ENCODE measurements at places on chromosomes 3 and 15.

GRCh38 chr3:45113625-45114050 lies 32.5 kb downstream of the CDCP1 start:
- DNase-seq: no peak

- no peak for DNase-seq
These were observed 7.2 kb upstream of the P2RY12 start for GRCh38 chr3:151391720-151392119.

- DNase-seq: no peak
These were observed 394.6 kb downstream of the GABRB3 start for GRCh38 chr15:26378304-26378703.

DNA sequence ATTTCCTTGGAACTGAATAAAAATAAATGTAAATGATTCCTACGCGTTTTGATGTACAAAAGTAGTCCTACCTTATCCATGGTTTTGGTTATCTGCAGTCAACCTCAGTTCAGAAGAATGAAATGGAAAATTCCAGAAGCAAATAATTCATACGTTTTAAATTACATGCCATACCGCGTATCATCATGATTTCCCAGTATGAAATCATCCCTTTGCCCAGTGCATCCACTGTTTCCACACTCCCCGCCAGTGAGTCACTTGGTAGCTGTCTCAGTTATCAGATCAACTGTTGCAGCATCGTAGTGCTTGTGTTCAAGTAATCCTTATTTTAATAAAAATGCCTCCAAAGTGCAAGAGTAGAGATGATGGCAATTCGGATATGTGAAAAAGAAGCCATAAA lies 9.1 kb upstream of the MFSD1 start:
- no peak for DNase-seq

DNA sequence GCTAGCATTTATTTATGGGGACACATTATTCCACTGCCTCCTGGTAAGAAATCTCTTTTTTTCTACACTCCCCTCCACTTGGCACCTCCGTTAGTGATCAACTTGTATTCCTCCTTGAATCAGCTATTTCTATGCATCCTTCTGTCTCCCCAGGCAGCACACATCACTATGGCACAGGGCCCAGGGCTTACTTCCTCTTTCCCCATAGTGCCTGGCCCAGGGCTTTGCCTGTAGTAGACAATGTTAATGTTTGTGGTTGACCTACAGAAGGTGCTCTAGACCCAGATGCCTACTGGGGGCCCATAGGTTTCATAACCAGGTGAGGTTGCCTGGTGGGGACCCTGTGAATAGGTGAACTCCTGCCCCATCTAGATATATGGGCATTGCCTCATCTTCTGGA lies 44.9 kb downstream of the EPHB1 start:
- DNase-seq: no peak

- DNase-seq: no peak
These were observed 25.0 kb downstream of the MCCC1 start for GRCh38 chr3:183074261-183074660.

GRCh38 chr3:123357275-123357674 lies 91.6 kb downstream of the ADCY5 start:
- no peak for DNase-seq

DNA sequence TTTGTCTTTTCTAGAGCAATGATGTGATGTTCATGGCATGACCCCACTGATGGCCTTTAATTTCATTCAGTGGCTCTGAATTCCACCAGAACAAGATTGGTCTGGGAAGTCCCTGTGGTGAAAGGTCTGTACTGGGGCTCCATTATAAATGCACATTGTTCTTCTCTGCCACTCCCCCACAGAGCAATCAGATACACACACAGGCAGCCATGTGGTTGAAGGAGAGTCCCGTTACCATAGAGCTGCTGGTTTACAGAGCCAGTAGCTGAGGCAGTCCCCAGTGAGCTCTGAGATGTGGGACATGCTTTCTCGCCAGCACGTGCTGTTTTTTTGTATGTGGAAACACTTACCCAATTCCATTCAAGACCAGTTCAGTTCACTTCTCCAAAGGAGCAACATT lies 172.7 kb upstream of the TRIM42 start:
- DNase-seq: no peak

- no peak for DNase-seq
These were observed 76.7 kb downstream of the TAFA4 start for GRCh38 chr3:68855620-68856019.

DNA sequence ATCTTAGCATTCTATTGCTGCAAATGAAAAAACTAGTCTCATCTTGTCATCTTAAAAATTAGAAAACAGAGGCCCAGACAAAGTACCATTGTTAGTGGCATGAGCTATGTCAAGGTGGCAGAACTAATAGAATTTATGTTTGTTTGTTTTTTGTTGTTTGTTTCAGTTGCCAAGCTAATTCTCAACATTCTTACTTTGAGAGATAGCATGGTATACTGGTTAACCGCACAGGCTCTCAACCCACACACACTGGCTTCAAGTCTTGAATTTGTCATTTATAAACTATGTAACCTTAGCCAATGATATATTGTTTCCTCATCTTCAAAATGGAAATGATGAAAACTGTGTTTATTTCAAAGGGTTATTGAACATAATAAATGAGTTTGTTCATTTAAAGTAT lies 367.6 kb upstream of the PLSCR5 start:
- no peak for DNase-seq

DNA sequence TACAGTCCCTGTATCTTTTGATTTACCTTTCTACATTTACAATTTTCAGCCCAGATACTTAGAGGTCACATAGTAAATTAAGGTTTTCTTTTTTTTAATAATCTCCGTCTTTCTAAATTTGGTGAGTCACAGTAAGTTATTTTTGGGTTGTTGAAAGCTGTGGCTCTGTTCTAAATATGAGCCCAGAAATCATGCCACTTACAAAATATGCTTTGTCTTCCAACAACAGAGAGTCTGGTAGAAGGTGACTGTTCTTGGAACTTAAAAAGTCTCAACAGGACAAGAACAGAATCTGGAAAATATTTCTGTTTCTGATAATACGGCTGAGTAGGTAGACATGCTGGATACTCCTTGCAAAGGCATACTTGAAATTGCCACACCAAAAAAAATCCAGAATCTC lies 16.0 kb downstream of the GOLGA8S start:
- no peak for DNase-seq

DNA sequence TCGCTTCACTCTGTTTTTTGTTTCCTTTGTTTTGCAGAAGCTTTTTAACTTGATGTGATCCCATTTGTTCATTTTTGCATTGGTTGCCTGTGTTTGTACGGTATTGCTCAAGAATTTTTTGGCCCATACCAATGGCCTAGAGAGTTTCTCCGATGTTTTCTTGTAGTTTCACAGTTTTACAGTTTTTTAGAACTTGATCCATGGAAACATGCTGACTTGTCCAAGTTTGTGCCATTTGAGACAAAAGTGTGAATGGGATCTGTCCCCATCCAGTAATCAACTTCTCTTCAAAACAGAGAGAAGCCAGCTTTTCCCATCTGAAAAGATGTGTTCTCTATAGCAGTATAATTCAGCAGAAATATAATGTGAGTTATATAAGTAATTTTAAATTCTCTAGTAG lies 266.5 kb upstream of the LRTM1 start:
- no peak for DNase-seq

DNA sequence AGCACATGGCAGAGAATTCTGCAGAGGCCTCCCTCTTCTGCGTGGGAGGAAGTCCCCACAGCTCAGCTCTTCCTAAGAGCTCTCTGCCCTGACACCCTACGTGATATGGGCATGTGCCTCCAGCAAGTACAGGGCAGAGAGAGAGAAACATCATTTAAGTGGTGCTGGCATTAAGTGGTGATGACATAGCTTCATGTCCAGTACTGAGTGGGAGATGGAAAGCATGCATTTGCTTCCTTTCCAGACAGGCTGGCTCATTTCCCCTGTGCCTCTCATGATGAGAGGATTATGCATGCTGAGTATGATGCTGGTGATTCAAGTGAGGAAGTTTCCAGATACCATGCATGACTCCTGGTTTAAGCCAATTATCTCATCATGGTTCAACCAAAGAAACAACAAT lies 26.9 kb downstream of the BFSP2 start:
- DNase-seq: no peak

- DNase-seq: no peak
These were observed 517.4 kb downstream of the TUSC7 start for GRCh38 chr3:117226932-117227331.

- DNase-seq: peak; percentile 38
These were observed 76.0 kb downstream of the HMG20A start for GRCh38 chr15:77496715-77497109.

GRCh38 chr15:77048135-77048876 lies 22.6 kb downstream of the TSPAN3 start:
- DNase-seq: no peak

DNA sequence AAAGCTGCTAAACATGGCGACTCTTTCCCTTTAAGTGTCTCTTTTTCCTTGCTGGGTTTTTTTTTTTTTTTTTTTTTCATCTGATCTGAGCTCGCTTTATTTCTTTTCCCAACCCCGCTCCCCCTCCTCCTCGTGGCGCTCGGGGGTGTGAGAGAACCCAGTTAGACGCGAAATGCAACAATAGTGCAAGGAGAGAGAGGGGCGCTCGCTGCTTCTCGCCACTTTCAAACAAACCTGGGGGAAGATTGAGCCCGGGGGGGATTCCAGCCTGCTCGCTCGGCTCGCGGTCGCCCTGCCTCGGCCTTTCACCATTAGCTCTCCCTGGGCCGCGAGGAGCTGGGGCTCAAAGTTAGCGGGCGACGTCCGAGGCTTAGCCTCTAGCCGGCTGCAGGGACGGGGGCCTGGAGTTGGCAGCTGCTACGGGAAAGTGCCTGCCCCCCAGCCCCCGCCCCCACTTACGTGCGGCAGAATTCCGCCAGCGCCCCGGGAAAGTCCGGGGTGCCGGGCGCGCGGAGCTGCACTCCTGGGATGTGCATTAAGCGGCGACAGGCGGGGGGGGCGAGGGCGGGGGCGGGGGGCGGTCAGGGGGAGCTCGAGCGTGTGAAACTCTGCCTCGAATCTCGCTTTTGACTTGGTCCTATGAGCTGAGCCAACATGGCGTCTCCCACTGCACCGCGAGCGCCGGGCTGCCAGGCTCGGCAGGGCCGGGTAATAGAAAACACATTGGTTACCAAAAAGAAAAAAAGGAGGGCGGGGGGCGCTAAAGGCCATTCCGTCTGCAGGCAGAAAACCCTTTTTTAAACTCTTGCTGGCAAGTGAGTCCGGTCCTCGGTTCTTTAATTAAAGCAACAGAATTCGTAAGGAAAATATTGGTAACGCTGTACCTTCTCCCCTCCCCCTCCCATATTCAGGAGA lies 10.4 kb downstream of the NR2F2 start:
- DNase-seq: no peak

DNA sequence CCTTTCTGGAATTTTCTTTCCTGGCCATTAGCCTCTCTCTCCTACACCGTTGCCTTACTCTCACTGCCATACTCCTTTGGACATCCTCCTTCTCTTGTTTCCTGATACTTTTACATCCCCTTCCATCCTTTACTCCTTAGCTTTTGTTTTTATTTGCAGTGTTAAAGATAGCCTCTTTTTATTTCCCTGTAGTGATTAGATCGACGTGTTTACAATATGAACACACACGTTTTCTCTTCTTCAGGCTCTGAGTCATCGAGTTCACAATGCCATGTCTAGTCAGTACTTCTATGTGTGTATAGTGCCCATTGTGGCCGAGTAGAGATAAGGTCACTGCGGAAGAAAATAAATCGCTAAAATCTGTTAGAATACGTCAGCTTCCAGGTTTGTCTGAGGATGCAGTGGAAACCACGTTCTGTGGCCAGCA lies 208.5 kb downstream of the LPP start:
- no peak for DNase-seq

DNA sequence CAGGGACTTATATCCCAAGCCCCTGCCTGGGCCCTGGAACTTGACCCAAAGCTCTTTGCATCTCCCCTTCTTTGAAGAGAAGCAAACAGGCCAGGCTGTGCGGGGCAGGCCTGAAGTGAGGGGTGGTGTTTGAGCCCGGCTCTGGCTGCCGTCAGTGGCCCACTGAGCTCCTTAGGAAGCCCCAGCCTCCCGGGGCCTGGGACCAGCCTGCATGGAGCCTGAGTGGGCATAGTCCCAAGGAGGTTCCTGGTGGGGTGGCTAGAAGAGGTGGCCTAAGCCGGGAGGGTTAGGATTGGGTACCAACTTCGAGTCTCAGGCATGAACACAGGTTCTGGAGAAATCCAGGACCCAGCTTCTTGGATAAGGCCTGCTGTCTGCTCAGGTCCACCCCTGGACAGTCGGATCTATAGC lies 6.4 kb downstream of the TMIE start:
- no peak for DNase-seq

GRCh38 chr3:120615847-120616609 lies 19.9 kb downstream of the NDUFB4 start:
- DNase-seq: no peak

- no peak for DNase-seq
These were observed 74.0 kb downstream of the MOBP start for GRCh38 chr3:39541442-39541841.

- DNase-seq: no peak
These were observed 1.8 kb downstream of the CAMKV start for GRCh38 chr3:49867871-49868321.

- no peak for DNase-seq
These were observed 263.0 kb downstream of the MBNL1 start for GRCh38 chr3:152531717-152532116.

DNA sequence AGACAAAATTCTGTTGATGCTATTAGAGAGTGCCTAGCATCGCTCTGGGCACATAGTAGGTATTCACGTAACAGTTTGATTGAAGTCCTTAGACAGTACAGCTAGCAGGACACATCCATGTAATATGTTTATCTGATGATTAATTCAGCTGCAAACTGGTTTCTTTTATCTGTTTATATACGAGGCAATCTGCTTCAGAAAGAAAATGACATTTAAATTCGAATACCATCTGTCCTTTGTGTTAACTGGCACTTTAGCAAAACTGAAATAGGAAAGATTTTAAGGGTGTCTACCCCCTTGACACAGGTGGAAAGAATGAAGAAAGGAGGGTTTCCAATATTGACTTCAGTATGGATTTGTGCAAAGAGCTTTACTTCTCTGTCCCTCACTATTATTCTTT lies 192.5 kb downstream of the MFSD1 start:
- no peak for DNase-seq

GRCh38 chr3:31579828-31580227 lies 47.1 kb downstream of the STT3B start:
- DNase-seq: no peak

GRCh38 chr3:127366383-127366782 lies 78.5 kb upstream of the PRR20G start:
- no peak for DNase-seq

GRCh38 chr3:97232393-97233034 lies 418.1 kb downstream of the EPHA6 start:
- DNase-seq: no peak

GRCh38 chr3:171731691-171732090 lies 78.6 kb downstream of the PLD1 start:
- no peak for DNase-seq

DNA sequence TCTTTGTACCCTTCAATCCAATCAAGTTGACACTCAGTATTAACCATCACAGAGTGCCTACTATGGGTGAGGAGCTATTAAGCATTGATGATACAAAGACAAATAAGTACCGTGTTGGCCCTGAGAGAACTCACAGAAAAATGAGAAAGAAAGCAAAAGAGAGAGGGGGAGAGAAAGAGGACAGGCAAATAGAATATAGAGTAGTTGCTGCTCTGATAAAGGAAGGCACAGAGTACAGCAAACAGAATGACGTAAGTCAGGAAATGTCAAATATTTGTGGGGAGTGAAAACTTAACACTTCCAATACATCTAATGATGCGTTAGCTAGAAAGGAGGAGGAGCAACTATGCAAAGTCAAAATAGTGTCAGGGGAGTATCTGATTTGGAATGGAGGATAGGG lies 320.6 kb upstream of the KCNH8 start:
- DNase-seq: no peak

Data from stimulated activated CD4-positive, alpha-beta T cell treated with anti-CD3 and anti-CD28 coated beads, Interleukin-15, amount 100 ng/mL, for 1 hour (primary cell).